DND-41 (cell line): ENCODE measurements at places on chromosomes 1 and 21.

GRCh38 chr21:45827302-45827692 is 154.3 kb upstream of the COL6A1 start:
- DNase-seq, result no peak

- DNase-seq, result no peak
Measured at GRCh38 chr1:66624412-66625060, 90.6 kb downstream of the SGIP1 start.

- no peak for DNase-seq
Measured at GRCh38 chr21:17467392-17467791, 45.5 kb upstream of the CXADR start.

DNA sequence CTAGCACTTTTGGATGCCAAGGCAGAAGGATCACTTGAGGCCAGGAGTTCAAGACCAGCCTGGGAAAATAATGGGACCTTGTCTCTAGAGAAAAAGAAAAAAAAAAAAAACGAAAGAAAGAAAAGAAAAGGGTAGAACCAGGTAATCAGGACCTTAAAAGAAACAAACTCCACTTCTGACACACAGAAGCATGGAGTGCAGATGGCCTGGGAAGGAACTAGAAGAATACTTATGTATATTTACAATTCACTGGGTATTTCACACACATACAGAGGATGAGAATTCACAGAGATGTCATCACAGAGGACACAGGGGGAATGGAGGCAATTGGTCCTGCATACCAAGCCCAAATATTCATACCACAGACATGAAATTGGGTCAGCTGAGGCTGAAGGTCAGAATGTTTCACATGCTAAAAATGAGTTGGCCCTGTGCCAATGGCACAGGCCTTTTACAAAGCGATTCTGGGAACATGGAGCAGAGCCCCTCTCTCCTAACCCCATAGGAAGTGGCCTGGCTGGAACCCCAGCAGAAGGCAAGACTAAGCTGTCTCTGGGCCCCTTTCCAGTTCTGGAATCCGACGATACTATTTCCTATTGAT is 4.4 kb downstream of the B4GALT3 start:
- DNase-seq, result no peak

DNA sequence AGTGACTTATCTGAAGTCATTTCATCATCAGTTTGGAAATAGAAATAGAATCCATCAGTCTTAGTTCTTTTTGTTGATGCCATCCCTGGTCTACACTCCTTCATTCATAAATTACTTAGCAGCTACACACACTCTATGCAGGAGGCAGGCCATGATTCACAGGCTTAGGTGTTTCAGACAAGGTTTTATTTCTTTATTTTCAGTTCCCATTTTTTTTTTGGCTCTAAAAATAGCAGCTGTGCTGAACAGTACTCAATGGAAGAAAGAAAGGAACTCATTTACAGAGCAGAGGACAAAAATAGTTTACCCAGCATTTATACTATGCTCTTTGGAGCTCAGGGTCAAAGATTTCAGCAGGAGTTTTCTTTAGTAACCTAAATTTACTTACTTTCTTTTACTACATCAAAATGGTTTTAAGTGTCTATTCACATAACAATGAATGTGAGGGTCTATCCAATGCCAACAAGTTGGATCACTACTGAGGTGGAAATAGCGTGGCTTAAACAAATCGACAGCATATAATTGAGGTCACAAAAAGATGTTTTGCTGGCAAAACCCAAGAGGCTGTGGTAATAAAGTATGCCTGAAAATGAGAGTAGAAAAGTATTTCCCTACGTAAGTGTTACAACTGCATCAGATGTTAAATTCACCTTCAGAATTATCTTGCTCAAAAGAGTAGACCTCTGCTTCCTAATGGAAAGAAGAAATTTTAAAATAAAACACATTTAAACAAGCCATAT is 7.7 kb downstream of the KRTAP19-8 start:
- no peak for DNase-seq

- DNase-seq, result no peak
Measured at GRCh38 chr1:51297401-51298321, 32.7 kb downstream of the TTC39A start.

DNA sequence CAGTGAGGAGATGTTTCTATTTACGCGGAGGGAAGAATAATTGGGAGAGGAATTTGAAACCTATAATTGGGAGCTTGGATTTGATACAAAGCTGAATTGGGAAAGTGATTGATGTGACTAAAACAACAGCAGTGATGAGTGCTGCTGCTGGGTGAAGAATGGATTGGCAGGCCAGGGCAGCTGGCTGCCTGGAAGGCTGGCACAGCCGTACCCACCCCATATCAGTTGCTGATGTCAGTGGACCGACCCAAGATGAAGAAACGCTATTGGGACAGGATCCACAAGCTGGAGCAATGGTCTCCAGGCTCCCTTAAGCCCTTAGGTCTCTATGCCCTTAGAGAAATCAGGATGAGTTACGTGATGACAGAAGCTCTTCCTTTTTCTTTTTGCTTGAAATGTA is 47.4 kb downstream of the GRIK1 start:
- no peak for DNase-seq

GRCh38 chr21:23245255-23245654 is 2247.0 kb downstream of the NCAM2 start:
- no peak for DNase-seq

GRCh38 chr1:9345922-9346321 is 53.2 kb downstream of the SPSB1 start:
- no peak for DNase-seq

- no peak for DNase-seq
Measured at GRCh38 chr1:100736324-100736723, 16.8 kb downstream of the VCAM1 start.

- DNase-seq, result no peak
Measured at GRCh38 chr21:39084979-39085729, 98.1 kb downstream of the PSMG1 start.

DNA sequence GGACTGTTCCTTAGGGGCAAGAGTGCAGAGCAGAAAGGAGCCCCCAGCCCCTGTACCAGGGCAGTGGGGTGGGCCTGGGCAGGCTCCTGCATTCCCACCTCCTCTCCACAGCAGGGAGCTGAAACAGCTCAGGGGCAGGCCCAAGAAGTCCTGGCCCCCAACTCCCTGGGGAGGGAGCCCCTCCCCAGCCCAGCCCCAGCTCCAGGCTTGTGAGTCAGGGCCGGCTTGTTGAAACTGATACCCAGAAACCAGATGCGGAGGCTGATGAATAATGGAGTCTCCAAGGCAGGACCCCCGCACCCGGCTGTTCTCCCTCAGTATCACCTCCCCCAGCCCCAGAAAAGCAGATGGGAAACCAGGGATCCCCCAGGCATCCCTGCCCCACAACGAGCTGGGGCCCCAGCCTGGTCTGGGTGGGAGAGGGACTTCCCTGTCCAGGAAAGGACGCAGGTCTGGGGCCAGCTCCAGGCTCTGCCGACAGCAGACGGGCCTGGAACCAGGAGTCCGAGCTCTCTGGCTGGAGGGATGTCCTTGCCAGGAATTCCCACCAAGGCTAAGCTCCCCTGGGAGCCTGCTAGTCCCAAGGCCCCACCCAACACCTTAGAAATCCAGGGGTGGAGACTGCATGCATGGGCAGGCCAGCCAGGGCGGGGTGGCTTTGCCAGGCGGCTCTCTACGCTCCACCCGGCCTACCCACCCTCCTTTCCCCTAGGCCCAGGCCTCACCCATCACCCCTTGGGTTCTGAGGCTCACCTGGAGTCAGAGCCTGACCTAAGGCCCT is 2.7 kb downstream of the PLEKHG5 start:
- no peak for DNase-seq

GRCh38 chr1:201676197-201676596 is 137.3 kb downstream of the NAV1 start:
- DNase-seq, result no peak

GRCh38 chr1:200223613-200224012 is 186.2 kb downstream of the ZNF281 start:
- DNase-seq, result no peak

GRCh38 chr1:154434346-154435085 is 29.4 kb downstream of the IL6R start:
- DNase-seq, result no peak

GRCh38 chr21:46001821-46002681 is 20.5 kb downstream of the COL6A1 start:
- DNase-seq, result peak; percentile 1

GRCh38 chr1:220879509-220880361 is 492 bp downstream of the HLX start:
- DNase-seq, result no peak
